ENCODE measurements at places on chromosomes 7 and 10. TPM values are rescaled to one million over a fixed set of nuclear protein-coding genes. Genes with fewer than 3 reads are reported as not detected.

The DYNC1I1 gene
- total RNA-seq: 0.79 TPM

The CTNNA3 gene
- 5.5 TPM for total RNA-seq

The HOGA1 gene
- 0.36 TPM for total RNA-seq

The CCL24 gene
- total RNA-seq: not detected

The FAM13C gene
- 2.9 TPM for total RNA-seq

The GDF2 gene
- total RNA-seq: not detected

The ACSM6 gene
- not detected for total RNA-seq

The STK17A gene
- total RNA-seq: 7.1 TPM

The CFAP46 gene
- total RNA-seq: 4.4 TPM

DNA sequence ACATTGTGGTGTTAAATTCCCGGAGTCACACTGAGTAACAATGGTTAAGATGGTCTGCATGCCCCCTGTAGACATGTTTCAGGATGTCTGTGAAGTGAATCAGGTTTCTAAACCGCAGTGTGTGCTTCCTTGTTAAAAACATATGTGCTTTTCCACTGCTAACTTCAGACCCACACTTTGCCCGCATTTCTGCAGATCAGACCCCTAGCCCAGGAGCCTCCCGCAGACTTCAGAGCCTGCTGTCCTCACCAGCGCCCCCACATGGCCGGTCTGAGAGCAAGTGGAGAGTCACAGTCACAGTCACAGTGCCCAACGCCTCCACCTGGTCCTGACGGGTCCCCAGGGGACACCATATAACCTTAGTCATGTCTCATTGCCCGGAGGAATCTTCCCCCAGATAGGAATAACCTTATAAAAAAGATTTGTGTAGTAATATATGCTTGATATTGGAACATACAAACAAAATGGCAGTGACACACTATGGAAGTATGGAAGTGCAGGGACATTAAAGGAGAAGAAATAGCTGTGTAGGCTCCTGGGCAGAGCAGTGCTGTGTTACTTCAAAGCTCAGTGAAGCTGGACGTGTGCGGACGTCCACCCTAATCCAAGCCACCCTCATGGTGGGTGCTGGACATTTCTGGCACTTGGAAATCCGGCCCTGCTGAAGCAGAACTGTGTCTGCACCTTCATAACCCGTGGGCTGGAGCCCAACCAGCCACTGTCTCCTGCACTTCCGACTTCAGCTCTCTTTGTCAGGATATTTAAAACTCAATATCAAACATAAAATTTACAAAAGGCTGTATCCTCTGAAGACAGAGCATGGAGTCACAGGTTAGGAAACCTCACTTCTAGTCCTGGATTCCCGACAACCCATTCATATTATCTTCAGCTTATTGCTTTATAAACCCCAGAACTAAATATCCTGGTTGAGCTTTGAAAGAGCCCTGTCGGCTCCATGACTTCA lies 29.0 kb downstream of the GSTO2 start:
- DNase-seq: peak; percentile 37

DNA sequence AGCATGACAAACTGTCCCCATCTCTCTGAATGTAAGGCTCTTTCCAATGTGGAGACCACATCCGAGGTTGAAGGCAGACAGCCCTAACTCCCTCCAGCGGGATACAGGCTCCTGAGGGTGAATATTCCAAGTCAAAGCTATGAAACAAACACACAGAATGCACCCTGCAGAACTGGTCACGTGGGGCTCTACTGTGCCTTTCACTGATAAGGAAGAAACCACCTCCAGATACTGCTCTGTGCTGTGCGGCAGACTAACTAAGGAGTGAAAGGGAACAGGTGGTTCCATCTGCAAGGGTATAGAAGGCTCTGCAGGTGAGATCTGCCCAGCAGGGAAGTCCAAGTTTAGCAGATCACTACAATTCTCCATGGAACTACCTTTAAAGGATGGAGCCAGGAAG lies 534.4 kb downstream of the KCNMA1 start:
- no peak for DNase-seq

GRCh38 chr7:29557954-29558353 lies 5.7 kb upstream of the PRR15 start:
- no peak for DNase-seq

DNA sequence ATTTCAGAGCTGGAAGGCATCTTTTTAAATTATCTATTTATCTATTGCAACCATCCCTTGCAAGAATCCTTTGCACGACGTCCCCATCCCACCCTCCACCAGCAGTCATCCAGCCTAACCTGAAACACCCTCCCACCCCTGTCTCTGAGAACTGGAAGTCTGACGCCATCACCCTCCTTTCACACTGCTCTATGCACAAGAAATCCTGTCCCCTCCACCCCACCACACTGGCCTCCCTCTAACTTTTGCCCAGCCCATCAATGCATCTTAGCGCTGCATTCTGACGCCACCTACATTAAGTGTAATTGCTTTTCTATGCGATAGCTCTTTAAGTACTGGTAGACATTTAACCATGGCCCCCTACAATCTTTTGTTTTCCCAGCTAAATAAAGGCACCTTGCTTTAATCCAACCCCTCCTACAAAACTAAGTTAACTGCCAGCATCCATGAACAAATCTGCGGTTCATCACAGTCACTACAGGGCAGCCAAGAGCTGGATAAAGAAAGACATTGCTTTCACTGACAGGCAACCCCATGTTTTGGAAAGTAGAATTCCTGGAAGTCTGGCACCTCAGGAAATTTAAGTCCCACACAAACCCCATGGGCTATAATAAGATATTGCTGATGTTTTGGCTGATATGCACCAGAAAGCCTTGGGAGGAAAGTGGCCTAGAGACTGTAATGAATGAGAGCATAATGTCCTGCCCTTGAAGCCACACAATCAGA lies 128.0 kb downstream of the GLI3 start:
- no peak for DNase-seq

DNA sequence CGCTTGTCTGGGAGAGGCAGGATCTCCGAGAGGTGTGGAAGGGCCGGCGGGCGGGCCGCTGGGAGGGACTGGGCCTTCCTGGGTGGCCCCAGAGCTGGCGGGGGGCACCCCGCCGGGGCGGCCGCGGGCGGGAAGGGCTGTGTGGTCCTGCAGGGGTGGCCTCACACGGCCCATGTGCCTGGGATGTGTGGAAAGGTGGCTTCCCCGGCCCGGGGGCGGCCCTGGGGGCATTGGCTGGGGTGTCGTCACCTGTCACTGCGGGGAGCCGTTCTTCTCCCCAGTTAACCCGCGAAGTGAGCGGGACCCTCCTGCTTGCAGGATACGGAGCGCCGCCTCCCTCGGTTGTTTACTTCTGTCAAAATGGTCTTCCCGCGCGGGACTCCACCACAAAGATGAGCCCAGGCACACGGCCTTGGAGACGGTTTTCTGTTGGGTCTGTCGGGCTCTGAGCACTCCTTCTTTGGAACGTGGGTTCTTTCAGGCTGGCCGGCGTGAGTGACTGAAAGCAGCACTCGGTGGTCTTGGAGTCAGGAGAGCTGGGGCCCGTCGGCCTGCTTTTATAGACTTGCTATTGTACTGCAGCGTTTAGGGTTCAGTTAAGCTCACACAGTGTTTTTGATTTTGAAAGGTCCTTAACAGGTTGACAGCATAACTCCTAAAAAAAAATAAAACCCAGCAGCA lies 700 bp downstream of the SMC3 start:
- DNase-seq: peak; percentile 39

DNA sequence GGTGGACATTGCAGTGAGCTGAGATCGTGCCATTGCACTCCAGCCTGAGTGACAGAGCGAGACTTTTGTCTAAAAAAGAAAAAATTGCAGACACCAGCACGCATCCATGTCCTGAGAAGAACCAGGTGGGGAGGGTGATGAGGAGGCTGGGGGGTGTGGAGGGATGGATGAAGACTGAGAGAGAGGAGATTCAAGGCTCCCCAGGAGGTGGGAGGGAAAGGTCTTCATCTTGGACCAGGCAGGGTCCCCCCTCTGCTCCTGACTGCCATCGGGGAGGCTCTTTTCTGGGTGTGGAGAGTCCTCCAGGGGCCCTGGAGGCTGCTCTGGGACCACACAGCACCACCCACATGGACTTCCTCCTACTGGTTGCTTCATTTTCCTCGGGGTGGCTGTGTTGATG lies 1.5 kb downstream of the SCART1 start:
- DNase-seq: no peak

DNA sequence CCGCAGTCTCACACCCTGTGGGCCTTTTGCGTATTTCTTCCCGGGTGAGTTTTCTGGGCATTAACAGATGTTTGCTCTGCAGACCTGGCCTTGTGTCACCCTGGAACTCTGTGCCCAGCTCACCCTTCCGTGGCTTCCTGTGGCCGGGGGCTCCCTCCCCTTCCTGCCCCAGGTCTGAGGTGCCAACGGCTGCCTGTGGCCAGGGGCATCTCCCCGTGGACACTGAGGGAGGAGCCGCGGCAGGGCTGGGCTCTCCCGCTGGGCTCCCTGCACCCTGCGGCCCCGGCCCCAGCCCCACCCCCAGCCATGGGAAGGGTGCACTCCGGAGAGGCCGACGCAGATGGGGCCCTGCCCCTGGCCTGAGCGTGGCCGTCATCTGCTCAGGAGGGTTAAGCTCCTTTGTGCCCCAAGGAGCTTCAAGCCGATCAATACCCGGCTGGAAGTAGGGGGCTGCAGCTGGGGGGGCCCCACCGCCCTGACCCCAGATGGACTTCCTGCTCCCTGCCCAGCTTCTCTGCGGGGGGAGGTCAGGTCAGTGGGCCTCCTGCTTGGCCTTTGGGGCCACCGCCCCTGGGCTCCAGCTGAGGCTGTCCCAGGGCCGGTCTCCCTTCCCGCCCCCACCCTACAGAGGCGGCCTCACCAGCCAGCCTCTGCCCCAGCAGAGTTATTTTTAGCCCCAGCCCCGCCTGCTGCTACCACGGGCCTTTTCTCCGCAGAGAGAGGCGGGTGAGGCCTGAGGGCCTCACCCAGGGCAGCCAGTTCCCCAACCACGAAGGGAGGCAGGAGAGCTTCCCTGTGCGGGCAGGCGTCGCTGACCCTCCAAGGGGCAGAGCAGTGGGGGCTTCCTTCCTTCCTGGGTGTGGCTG lies 24.2 kb downstream of the PWWP2B start:
- DNase-seq: peak; percentile 41

DNA sequence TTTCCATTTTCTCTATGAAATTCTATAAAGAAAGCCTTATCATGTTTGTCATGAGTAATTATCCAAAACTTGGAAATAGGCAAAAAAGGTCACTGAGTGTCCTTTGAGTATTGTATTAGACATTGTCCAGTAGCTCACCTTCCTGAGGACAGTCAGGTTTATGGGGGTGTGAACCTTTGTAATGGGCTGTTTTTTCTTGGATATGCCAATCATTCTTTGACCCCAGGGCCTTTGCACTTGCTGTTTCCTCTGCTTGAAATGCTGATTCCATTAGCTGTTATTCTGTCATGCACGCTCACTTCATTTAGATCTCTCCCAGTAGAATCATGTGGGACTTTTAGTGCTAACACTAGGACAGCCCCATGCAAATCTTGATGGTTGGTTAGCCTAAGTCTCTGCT lies 4.9 kb downstream of the CCDC172 start:
- DNase-seq: no peak

DNA sequence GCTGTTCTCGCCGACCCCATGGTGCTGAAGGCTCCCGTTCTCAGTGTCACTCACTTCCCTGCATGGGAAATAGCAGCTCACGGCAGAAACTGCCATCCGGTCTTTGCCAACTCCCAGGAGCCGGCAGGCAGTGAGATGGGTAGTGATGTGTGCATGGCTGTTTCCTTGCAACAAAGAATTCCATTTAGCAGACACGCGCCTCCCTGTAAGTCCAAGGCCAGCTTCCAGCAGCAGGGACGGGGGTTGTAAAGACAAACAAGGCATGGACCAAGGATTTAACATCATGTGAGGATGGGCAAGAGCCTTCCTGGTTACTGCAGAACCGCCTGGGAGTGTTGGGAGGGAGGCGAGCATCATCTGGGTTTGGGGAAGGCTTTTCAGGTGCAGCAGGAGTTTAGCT lies 273.1 kb downstream of the GLRX3 start:
- DNase-seq: no peak

DNA sequence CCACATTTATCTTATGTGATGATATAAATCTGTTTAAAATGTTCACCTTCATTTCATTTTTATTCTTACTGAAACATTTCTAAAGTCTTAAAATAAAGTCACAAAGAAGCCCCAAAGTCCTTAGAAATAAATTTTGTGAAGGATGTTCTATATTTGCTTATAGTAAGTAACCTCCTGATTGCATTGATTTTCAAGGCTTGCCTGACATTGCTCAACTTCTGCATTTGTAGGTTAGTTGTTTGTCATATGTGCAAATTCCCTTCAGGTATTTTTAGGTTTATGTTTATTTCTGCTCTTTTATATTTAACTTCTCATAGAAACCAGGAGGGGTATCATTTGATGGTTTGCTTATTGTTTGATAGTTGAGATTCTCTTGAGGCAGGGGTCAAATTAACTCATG lies 417.8 kb downstream of the ARL4A start:
- DNase-seq: no peak

DNA sequence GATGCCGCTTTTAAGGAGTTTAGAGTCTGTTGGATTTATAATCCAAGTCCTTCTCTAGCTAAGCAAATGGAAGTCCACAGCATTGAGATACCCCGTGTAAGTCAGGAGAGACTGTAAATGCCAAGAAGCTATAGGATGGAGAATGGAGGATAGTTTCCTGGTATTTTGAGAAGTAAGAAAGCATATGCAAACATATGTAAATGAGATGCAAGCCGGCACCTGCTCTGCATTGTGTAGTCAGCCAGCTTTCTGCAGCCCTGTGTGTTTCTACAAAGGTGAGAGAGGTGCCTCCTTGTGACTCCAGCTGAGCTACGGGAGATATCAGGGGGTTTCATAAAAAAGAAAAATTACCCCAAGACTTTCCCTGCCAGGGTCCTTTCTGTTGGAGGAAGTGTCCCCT lies 176.3 kb downstream of the RPS24 start:
- DNase-seq: no peak

- no peak for DNase-seq
These were observed 204.7 kb downstream of the ZNF365 start for GRCh38 chr10:62578916-62579315.

GRCh38 chr10:116132780-116133399 lies 140.1 kb downstream of the GFRA1 start:
- DNase-seq: no peak

DNA sequence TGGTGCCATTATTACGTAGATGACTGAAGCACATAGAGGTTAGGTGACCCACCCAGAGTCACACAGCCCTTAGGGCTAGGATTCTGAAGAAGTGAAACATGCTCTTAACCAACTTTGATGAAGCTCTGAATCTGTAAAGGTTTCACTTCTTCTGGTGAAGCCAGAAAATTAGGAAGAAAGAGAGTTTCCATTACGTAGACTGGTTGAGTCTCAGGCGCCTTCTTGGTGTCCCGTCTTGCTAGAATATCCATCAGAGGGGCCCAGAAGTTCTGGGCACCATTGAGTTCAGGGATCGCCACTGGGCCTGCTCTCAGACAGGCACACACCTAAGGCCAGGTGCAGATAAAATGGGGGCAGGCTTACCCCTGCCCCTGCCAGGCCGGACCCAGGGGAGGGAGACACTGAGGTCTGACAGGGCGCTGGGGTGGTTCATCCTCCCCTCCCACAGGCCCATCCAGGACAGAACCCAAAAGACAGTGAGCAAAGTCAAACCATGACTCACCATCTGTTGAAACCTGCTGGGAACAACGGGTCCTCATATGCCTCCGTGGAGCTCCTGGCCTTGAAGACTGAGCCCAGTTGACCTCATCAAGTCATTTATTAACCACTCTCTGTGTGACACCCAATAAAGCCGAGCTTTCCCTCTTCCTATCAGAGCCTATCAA lies 33.2 kb downstream of the DRGX start:
- DNase-seq: no peak

GRCh38 chr7:139495580-139496125 lies 12.2 kb upstream of the KLRG2 start:
- DNase-seq: no peak
